Hematopoietic multipotent progenitor cell treated with erythropoietin and hydrocortisone succinate and interleukin-3 and kit ligand, for 15 days (in vitro differentiated cells): ENCODE measurements at places on chromosomes 16 and 17.
A peak's percentile ranks its signal among the peaks of the same experiment; 100 is the strongest.

DNA sequence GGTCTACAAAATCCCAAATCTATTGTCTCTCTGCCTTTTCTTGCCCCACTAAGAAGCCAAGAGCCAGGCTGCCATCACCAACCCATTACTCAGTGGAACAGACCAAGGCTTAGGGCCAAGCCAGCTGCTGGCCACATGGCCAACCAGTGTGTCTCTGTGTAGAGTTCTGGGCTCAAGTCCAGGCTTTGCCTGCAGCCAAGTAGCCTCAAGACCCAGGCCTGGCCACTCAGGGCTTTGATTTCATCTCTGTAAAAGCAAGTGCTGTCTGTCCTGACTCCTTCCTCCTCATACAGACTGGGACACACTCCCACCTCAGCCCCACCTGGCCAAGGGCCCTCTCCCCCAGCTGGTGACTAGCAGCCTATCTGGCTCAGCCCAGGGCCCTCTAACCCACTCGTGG lies 14.6 kb downstream of the SREBF1 start:
- peak; percentile 33 for DNase-seq

DNA sequence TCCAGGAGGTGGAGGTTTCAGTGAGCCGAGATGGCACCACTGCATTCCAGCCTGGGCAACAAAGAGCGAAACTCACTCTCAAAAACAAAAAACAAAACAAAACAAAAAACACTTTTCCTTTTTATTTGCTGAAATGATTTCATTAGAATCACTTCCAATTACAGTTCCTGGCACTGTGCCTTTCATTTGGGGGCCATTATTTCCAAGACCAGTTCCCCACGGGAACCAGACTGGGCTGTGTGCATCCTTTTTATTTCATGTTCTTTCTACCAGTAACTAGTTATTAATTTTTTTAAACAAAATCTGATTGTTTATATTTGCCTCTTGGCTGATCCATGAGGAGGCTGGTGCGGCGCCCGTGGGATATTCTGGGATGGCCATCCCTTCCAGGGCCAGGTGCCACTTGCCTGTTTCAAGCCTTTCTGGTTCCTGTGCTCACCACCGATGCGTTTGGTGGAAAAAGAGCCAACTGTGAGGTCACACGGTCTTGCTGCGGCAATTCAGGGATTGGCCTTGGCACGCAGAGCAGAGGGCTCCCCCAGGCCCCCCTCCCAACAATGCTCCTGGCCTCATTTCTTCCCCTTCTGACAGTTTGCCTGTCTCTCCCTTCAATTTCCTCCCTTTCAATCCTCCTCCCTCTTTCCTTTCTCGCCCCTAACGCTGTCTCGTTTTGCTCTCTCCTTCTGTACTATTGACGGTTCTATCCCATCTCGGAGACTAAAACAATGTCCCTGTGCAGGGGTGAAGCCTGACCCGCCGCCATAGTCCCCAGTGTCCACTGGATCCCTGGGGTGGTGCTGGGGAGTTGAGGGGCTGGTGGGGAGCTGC lies 13.4 kb downstream of the UBALD1 start:
- DNase-seq = no peak

- no peak for DNase-seq
These were observed 95.0 kb downstream of the HS3ST4 start for GRCh38 chr16:25786748-25787147.

DNA sequence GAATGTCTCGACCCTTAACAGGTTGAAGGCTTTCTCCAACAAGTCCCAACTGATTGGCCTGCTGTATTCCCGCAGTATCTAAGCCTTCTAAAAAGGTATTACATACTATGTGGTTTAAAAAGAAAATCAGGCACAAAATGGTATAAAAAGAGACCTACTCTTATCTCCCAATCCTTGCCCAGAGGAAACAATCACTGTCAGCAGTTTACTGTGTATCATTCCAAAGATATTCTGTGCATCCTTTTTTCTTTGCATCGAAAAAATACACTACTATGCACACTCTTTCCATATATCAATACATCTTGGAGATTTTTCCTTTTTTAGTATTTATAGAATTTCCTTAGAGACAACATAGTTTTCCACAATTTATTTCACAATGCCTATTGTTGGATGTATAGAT lies 118.8 kb upstream of the TBX2 start:
- no peak for DNase-seq

- no peak for DNase-seq
These were observed 75.7 kb downstream of the SPAG9 start for GRCh38 chr17:51044976-51045375.

DNA sequence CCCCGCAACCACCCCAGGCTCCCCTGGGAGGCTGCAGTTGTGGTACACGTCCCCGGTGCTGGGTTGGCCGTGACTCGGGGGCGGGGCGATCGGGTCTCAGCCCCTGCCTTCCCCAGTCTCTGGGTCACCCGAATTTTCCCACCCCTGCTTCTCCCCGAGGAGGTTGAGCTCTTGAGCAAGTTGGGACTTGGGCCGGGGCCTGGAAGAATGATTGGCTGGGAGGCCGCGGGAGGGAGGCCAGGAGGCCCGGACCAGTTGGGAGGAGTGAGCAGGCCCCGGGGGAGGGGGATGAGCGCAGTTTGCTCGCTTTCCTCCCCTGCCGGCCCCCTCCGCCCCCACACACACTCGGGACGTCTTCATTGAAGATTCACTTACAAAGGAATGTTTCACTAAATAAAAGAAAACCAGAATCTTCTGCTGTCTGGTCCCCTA lies 4.5 kb upstream of the HEXIM1 start:
- no peak for DNase-seq

- no peak for DNase-seq
These were observed 783 bp downstream of the BHLHA9 start for GRCh38 chr17:1271030-1271423.

GRCh38 chr16:11452746-11453389 lies 107.6 kb downstream of the RMI2 start:
- DNase-seq = no peak

DNA sequence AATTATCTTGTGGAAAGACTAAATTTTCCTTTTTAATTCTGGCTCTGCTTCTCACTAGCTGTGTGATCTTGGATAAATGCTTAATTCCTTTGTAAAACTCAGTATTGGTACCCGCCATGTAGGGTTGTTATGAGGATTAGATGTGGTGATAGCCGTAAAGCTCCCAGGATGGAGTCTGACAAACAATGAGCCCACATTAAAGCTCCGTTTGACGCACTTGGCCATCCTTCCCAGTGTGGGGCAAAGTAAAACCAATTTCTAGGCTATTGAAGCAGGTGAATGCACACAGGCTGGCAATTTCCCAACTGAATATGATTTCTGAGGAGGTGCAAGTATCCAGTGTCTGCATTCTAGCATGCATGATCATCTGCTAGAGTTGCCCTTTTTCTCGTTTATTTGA lies 123.6 kb downstream of the MRTFB start:
- DNase-seq = no peak

DNA sequence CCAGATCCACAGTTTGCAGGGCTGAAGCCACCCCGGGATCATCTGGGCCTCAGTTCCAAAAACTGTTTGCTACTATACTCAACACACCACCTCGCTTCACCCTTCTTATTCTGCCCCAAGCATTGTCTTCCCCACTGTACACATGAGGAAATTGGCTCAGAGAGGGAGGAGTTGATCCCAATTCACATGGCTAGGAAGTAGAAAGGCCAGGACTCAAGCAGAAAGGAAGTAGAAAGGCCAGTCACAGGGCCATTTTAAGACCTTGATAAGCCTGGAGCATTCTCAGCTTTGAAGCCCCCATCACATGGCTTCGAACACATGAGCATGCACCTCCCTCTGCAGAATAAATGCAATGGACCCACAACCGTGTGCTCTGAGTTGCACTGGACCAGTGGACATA lies 7.7 kb upstream of the PRSS22 start:
- DNase-seq = no peak

DNA sequence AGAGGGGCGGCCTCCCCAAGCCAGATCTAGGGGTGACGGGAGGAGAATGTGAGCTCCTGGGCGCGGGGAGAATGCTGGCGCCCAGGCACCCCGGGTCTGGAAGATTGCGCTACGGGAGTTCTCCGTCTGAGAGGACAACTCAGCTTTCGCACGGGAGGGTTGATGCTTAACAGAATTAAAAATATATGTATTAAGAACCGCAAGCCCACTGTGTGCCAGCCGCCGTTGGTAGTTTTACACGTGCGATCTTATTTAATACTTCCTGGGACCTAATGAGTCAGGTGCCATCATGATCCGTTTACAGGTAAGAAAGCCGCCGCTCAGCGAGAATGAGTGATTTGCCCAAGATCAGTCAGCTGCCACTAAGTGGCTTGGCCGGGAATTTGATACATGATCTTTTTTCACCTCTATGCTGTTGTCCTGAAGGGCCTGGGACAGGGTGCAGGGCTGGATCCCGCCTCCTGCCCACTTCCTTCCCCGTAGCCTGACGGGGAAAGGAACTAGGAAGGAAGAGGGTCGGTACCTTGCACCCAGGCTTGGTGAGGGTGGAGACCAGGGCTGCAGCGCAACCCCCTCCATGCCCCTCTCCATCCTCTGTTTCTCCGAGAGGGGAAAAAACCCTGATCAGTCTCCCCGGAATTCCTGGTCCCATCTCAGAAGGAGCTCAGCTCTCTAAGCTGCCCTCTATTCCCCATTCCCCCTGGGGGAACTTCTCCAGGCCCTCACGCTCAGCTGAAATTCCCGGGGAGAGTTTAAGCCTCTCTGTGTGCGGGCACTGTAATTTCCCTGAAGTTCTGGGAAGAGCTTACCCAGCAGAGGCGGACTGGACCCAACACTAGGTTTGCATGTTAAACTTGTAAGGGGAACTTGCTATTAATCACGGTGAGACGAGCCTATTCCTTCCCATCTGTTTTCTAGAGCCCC lies 983 bp downstream of the VAT1L start:
- no peak for DNase-seq

- no peak for DNase-seq
These were observed 29.1 kb downstream of the COG4 start for GRCh38 chr16:70494202-70494770.

DNA sequence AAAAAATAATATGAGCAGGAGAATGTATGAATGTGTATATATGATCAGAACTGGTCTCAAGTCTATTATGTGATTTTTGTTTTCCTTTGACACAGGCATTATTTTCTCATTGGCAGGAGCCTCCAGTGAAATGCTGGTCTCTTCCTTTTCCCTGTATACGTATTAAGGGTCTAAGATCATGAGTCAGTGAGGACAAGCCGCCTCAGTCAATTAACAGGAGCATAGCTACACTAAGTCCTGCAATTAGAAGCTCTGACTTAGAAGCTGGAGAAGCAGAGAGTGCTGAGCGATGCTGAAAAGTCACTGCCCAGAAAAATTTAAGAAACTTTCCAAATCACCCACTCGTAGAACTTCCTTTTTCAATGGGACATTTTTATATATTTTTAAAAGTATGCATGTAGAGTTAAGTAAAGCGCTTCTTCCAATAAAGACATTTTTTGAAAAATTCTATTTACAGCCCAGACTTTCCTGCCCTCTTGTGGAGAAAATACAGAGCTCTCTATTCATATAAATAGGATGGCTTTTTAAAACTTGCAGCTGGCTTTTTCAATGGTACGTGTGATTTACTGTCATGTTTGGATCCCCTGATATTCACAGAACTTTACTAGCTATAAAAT lies 70.2 kb upstream of the PSMD7 start:
- no peak for DNase-seq

- no peak for DNase-seq
These were observed 5.5 kb upstream of the CACNG5 start for GRCh38 chr17:66829386-66829864.

DNA sequence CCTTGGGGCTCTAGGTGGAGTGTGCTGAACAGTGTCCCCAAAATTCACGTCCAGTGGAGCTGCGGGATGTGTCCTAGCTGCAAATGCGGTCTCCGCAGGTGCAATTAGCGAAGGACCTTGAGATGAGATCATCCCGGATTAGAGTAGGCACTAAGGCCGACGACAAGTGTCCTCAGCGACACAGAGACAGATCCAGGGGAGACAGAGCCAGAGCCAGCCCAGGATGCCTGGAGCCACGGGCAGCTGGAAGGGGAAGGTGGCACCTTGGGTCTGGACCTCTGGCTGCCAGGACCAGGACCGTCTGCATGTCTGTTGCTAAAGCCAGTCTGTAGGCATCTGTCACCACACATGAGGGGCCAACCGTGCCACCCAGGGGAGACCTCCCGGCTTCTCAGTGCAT lies 24.5 kb downstream of the SLC7A5 start:
- DNase-seq = no peak

DNA sequence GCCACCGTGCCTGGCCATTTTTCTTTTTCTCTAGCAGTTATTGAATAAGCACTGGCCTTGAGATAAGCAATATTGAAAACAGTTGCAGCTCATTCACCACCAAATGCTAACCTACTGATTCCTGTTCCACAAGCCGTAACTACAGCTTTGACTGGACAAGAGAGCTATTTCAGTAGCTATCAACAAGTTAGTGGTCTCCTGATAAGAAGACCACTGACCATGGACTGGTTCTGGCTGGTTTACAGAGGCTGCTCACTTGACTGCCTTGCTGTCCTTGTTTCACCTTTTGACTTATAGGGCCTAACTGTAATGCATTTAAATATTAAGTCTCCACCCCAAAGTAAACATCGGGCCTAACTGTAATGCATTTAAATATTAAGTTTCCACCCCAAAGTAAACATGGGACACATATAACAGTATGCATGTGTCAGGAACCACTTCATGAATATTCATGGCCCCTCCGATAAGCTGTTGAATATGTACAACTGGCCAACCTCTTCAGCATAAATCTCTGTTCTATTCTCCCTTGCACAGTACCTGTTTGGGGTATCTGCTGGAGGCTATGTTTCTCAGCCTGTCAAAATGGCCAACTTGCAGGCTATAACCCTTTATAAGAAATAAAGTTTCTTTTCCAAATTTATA lies 94.1 kb downstream of the USP32 start:
- DNase-seq = no peak

DNA sequence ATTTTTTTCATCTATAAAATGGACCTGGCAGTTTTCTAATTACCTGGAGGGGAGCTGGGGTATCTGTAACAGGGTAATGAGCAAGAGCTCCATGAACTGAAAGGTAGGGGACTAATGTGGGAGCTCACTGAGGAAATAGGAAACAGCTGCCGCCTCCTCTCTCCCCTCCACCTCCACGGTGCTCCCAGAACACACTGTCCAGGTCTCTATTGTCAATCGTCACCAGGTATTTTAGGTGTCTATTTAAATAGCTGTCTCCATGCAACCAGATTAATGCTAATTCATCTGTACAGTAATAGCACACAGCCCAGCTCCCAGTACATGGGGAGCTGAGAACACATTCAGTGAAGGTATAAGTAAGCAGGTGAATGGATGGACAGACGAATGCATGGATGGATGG lies 233.3 kb downstream of the GRIN2A start:
- no peak for DNase-seq

DNA sequence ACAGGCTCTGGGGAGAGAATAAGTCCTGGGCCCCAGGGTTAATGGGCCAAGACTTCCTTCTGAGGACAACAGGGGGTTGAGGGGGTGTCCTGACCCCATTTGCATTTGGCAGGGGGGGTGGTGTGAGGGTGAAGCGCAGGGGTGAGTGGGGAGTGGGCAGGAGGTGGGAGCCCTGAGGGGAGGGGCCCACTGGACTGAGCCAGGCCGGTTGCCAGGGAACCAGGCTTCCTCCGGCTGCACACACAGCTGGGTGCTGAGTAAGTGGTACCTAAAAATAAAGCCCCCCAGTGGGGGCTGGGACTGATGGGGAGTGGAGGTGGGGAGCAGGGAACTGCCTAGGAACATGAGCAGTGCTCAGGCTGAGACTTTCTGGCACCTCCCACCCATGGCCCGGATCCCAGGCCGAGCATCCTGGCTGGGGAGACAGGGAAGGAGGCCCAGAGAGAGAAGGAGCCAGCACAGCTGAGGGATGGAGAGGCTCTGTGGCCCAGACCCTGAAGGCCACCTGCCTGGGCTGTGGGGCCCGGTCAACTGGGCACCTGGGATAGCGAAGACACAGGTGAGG lies 7.5 kb upstream of the RASD1 start:
- DNase-seq = no peak
